ENCODE measurements at places on chromosomes 16 and 17.

DNA sequence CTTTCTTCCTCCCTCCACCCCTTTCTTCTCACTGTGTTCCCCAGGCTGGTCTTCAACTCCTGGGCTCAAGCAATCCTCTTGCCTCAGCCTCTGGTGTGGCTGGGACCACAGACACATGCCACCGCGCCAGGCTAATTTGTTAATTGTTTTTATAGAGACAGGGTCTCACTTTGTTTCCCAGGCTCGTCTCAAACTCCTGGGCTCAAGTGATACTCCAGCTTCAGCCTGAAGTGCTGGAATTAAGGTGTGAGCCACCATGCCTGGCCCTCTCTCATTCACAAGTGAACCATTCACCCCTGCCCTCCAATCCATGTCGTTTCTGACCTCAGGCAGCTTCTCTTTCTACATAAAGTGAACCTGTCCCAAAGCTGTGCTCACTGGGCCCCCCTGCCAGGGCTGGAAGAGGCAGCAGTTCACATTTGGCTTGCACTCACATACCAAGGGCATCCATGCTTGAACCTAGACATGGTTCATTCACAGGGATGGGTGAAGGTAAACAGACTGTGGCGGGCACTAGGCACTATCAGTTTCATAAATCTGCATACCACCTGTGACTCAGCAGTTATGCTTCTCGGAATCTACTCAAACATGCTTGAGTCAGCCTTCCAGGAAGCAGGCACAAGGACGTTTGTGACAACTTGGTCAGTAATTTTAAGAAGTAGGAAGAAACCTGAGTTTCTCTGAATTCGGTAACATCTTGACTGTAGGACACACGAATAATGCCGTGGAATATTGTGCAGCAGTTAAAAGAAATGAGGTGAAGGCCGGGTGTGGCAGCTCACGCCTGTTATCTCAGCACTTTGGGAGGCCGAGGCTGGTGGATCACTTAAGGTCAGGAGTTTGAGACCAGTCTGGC is 6.0 kb upstream of the RNF213 start:
- DNase-seq = no peak

GRCh38 chr16:27780468-27781194 is 230.7 kb downstream of the KATNIP start:
- DNase-seq = no peak

DNA sequence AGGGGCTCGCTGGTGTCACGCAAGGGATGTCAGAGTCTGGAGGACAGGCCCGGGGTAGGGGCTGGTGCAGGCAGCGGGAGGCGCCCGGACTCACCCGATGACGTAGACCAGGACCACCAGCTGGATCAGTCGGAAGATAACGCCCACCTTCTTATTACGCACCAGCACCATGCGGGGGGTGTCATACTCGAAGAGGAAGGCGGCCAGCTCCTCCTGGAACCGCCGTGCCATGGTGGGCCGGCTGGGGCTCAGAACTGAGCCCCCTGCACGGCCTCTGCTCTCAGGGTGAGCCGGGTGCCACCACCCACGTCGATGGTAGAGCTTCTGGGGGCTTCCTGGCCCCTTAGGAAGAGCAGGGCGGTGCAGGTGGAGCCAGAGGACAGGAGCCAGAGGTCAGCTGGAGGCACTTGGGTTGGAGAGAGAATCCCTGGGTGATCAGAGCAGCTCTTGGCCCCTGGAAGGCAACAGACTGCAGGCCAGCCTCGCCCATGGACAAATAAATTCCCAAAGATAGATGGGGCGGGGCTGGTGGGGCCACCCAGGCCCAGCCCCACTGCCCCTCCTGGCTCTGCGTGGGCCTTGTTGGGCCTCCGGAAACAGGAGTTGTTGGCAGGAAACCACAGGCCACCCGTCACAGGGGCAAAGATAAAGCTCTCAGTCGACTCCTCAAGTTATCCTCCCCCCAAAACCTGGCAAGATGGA is at the start of gene P2RX1:
Gene P2RX1, minus strand, starts transcription at position 471 of the 702 bp plus-strand sequence. Its CDS starts 240 bp downstream, at position 231.
- no peak for DNase-seq

DNA sequence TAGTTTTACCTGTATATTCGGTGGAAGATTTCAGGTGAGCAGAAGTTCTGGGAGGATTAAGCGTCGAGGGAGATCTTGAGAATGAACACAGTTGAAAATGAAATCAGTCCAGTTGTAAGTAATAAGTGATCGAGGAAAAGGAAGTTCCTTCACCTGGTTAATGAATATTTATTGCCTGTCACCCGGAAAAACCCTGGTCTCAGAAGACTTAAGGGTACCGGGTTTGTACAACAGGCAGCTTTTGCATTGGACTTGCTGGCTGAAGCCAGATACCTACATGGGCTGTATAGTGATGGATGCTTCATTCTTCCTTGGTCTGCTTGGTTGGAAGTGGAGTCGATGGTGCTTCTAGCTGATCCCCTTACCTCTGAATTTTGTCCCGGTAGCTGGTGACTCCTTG is 72.7 kb downstream of the PRKCA start:
- no peak for DNase-seq

GRCh38 chr17:17860766-17861107 is 24.0 kb upstream of the SREBF1 start:
- no peak for DNase-seq

- peak; percentile 87 for DNase-seq
These were observed at the start of gene BCAS3 for GRCh38 chr17:60677308-60678117. Gene BCAS3 (plus strand): TSS chr17:60677851.

- no peak for DNase-seq
These were observed 92.0 kb downstream of the RBFOX3 start for GRCh38 chr17:79518585-79519523.

GRCh38 chr17:35001549-35001948 is 21.2 kb downstream of the LIG3 start:
- no peak for DNase-seq

GRCh38 chr17:39757176-39757662 is 19.5 kb downstream of the GRB7 start:
- DNase-seq = no peak

GRCh38 chr16:80309178-80309577 is 231.6 kb upstream of the DYNLRB2 start:
- no peak for DNase-seq

DNA sequence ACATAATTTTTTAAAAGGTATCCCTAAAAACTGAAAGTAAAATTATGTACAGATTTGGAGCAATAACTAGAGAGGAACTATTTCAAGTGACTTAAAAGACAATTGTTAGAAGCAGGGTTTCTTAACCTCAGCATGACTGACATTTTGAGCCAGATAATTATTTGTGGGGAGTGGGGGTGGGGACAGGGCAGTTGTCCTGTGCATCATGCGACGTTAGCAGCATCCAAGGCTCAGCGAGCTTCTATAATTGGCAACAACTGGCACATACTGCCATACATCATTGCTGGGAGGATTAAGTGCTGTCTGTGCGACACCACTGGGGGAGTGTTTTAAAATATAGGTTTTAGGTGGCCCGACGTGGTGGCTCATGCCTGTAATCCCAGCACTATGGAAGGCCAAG is 27.1 kb downstream of the GABARAPL2 start:
- no peak for DNase-seq

DNA sequence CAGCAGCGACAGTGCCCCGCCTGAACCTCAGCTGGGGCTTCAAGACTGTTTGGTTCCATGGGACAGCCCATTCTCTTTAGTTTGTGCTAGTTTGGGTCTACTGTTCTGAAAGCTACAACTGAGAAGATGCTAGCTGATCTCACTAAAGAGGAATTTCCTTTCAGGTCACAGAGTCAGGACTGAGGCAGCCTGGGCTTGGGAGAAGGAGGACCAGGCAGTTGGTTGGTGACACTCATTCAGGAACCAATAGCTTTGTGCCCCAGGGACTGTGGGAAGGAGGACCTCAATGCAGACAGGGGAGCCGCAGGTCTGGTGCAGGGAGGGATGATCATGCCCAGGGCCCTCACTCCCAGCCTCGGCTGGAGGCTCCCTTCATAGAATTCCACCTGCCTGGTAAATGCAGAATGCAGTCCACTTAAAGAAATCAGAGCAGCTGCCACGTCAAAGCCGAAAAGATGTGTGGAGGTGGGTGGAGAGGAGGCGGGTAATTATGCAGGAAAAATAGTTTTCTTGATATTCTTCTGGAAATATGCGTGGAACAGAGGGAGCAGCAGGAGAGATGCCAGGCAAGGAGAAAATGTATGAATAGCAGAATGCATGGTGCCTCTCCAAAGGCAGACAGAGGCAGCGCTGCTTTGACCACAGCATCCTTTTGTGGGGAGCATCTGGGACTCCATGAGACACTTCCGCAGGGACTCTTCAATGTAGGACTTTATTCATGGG is 32.6 kb upstream of the ZFP90 start:
- DNase-seq = no peak

DNA sequence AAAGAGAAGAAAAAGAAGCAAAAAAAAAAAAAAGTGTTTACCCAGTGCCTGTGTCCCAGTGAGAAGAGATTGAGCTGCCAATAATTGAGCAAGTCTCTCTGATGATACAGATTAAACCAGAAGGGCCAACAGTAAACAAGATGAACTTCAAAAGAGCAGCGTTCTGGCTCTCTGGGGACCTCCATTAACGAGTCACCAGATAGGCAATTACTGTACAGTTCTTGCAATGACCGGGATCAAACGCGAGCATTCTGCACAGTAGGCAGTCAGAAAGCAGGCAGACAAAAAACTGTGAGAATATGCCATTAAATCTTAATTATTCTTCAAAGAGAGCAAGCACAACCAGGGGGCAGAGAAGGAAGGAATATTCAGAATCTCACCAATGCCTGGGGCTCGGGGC is 626.1 kb downstream of the TMEM114 start:
- no peak for DNase-seq

GRCh38 chr17:45935197-45935709 is 40.9 kb downstream of the MAPT start:
- no peak for DNase-seq

DNA sequence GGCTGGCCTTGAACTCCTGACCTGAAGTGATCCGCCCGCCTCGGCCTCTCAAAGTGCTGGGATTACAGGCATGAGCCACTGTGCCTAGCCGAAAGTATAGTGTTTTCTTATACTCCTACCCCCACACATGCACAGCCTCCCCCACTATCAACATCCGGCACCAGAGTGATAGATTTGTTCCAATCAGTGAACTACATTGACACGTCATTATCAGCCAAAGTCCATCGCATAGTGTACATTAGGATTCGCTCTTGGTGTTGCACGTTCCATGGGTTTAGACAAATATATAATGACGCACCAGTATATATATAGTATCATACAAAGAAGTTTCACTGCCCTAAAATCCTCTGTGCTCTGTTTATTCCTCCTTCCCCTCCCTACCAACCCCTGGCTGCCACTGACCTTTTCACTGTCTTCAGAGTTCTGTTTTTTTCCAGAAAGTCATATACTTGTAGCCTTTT is 11.9 kb upstream of the TM4SF5 start:
- no peak for DNase-seq

- no peak for DNase-seq
These were observed 72.1 kb downstream of the PRKCB start for GRCh38 chr16:23907903-23908302.

DNA sequence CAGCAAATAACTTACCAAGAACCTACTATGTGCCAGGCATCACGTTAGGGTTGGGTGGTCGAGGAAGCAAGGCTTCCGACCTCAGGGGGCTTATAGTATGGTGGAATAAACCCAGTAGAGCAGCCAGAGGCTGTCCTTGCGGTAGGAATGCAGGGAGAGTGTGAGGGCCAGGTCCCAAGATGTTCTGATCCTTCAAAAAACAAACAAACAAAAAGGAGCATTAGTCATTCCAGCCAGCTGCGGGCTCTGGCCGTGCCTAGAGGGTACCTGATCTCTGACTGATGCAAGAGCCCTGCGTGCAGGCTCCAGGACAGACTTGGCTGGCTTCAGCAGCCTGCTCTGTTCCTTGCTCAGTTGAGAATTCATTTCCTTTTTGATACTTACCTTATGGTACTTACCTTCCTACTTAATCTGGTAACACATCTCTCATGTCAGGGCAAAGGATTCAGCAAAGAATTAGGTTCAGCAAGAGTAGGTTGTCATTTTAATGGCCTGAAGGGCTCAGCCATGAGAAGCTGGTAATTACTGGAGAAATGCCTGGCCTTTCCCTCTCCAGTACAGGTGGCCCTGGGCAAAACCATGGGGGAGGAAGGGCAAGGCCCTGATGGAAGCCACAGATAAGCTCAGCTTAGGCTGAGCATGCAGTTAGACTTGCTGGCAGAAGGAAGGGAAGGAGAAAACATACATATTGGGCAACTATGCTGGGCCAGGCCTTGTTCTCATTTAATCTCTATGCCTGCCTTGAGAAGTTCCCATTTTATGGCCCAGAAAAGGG is 18.4 kb downstream of the CYB5D2 start:
- DNase-seq = no peak

DNA sequence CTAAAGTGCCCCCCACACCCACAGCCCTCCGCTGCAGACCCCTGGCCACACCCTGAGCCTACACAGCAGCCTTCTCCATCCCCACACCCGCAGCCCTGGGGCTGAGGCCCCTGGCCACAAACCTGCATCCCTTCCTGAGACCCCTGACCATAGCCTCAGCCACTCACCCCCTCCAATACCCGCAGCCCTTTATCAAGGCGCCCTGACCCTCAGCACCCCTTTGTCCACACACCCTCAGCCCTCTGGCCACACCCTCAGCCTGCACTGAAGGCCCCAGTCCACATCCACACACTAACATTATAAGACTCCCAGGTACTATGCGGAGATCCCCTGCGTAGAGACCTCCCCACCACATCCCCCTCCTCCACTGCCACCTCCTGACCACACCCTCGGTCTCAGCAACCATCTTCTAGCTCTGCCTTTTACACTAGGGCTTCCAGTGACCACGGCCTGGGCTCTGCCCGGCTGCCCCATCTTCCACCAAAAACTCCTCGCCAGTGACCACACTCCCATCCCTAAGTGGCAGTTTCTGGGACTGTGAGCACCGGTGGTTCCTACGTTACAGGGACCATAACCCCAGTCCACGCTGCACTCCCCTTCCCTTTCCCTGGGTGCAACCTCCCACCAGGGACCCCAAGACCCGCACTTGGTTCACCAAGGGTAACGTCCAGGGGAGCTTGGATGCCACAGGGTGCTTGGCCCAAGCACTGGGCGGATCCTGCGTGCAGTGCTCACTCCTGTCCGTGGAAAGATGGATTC is 818 bp downstream of the TPPP3 start:
- DNase-seq = no peak

- no peak for DNase-seq
These were observed 680 bp downstream of the SKA2 start for GRCh38 chr17:59154292-59154720.

GRCh38 chr17:68482576-68483041 is 25.3 kb upstream of the WIPI1 start:
- no peak for DNase-seq

- DNase-seq = peak; percentile 27
These were observed 38.3 kb downstream of the ABCC12 start for GRCh38 chr16:48117217-48118105.

- DNase-seq = no peak
These were observed 22.2 kb downstream of the KRT23 start for GRCh38 chr17:40915199-40915661.

All from stimulated activated CD4-positive, alpha-beta T cell treated with anti-CD3 and anti-CD28 coated beads, Interleukin-1b, Interleukin-23, amount 100 ng/mL, for 1 hour (primary cell).